ENCODE measurements at places on chromosomes 13 and 19.

DNA sequence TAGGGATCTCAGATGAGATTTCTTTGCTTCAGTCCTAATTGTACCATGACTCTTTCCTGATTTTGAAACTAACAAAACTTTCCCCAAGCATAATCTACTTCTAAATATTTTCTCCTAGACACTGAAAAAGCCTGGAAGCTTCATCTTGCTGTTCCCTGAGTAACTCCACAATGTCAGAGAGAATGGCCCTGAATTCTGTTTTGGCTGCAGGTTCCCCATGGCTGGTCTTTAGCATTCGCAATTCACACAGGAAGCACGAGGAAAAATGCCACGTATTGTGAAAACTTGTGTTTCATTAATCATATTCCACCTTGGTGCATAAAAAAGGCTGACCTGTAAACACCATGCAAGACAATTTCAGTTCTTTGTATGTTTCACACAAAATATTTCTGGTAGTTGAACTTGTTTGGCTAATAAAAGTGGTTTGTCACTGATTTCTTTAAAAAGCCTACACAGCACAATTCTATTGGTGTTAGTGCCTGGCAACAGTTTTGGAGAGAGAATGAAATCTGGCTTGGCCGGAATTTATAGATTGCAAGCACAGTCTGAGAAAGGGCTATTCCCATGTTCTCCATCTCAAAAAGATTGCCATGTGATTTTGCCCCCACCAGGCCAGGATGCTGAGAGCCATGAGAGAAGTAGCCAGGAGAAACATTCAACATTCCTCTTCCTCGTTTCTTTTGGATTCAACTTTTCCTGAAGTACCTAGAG lies 367.1 kb downstream of the NDFIP2 start:
- DNase-seq = no peak

GRCh38 chr19:48596679-48597465 lies 9.7 kb upstream of the SPACA4 start:
- DNase-seq = peak; percentile 24

DNA sequence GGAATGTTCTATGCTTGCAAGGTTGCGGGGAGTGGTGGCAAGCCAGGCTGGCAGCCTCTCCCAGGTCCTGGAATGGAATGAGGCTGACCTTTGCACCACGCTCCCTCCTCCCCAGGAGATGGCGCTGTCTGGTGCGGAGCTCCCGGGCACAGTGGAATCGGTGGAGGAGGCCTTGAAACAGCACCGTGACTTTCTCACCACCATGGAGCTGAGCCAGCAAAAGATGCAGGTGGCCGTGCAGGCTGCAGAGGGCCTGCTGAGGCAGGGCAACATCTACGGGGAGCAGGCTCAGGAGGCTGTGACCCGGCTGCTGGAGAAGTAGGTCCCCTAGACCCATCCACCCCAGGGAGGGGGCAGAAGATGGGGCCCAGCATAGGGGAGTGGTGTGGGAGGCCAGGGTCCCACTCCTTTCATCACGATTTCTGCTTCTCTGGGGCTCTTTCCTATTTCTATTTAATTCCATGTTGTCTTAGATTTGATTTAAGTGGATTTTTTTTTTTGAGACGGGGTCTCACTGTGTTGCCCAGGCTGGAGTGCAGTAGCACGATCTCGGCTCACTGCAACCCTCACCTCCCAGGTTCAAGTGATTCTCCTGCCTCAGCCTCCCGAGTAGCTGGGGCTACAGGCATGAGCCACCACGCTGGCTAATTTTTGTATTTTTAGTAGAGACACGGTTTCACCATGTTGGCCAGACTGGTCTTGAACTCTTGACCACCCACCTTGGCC lies 53.2 kb upstream of the SHKBP1 start:
- no peak for DNase-seq

DNA sequence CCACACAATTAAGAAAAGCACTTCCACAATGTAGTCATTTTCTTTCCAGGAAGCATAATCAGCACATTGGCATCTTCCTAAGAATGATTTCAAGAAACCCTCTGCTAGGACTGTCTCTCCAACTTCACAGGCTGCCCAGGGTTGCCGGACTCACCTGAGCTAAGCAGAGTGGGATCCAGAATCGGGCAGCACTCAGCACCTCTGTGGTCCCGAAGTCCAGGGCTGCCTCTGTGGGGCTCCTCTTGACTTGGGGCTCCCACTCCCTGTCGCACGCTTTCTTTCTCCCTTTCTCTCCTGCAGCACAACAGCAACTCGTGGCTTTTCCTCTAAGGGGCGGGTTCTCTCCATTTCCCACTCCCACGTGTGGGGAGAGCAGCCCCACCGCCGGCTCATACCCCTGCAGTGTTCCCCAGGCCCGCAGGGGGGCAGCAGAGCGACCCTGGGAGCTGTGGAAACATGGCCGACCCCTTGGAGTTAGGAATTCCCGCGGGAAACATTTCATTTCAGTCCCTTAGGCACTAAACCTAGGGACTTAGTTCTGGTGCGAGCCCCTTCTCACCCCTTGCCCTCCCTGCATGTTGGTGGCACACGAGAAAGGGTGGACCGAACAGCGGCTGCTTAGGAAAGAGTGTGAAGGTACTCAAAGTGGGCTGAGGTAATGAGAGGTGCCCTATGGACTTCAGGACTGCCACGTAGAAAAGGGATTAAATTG lies at the start of gene TMEM272:
Gene TMEM272 (minus strand): TSS at position 316 of the 712 bp plus-strand sequence. CDS start 6,647 bp downstream, outside the sequence.
- no peak for DNase-seq

DNA sequence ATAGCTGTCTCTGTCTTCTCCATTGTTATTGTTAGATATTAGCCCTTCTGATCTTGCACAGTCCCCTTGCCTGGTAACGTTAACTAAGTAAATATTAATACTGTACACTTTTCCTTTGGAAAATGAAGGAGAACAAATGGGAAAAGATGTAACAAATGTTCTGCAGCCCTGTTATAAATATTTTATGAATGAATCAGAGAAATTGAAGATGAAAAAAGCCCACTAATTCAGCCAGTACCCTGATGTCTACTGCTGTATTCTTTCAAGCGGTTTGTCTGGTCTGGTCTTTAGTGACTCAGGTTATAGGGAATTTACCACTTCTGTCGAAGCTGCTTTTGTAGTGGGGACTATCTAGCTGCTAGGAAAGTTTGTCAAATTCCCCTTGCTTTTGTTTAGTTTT lies 121.0 kb downstream of the COG6 start:
- DNase-seq = no peak

DNA sequence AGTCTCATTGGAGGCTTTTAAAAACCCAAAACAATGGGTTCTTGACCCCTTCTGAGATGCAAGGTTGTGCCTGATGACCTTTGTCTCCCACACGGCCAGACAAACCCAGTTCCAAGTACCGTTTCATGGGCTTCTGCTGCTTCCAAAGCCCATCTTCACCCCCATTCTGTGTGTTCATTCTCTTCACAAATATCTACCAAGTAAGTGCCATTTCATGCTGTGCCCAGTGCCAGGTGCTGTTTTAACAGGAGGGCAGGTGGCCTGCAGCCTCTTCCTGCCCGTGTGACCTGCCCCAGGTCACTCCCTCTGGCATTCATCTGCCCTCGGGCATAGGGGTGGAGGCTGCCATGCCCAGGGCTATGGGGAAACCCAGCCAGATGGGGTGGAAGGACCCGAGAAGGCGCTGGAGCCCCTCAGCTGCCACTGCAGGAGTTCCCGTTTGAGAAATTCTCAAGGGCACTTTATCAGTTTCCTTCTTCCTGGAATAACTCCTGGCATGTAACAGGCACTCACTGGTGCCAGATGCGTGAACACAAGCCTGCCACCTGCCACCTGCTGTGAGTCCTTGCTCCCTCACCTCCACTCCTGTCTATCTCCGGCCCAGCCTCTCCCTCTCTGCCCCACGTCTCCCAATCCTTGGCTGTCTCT lies 12.5 kb downstream of the CAPN12 start:
- DNase-seq = no peak

GRCh38 chr13:111282425-111282824 lies 38.0 kb upstream of the TEX29 start:
- no peak for DNase-seq

GRCh38 chr13:113164492-113164891 lies 6.0 kb downstream of the PROZ start:
- no peak for DNase-seq

- no peak for DNase-seq
Measured at GRCh38 chr19:19749117-19749907, 16.4 kb upstream of the ZNF14 start.

- no peak for DNase-seq
Measured at GRCh38 chr19:43789029-43789428, 8.3 kb upstream of the KCNN4 start.

- DNase-seq = no peak
Measured at GRCh38 chr13:33145667-33146066, 129.4 kb downstream of the KL start.

DNA sequence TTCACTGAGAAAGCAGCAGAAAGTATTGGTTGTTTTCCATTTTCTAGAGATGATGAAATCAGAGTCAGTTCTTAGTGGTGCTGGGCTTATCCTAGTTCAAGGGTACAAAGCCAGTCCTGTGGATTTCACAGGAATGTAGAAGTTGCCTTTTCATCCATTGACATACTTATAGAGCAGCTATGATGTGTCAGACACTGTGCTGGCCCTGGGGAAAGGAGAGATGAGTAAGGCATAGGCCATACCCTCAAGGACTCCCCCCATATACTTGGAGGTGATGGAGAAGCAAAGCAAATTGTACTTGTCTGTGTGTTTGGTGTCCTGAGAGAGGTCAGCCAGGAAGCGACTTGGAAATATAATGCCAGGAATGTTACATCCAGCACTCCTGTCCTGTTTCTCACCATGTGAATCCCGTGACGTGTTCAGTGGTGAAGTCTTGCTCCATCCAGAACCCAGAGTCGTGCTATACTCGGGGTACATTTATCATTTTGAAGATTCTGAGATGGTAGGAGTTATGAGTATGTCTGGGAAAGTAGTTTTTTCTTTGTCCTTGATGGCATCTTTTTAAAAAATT lies 22.6 kb downstream of the ERCC5 start:
- no peak for DNase-seq

- no peak for DNase-seq
Measured at GRCh38 chr19:7912697-7913564, 1.7 kb upstream of the TGFBR3L start.

- DNase-seq = no peak
Measured at GRCh38 chr13:91721413-91721812, 323.0 kb downstream of the GPC5 start.

- no peak for DNase-seq
Measured at GRCh38 chr19:51211833-51212232, 13.0 kb upstream of the CD33 start.

All from activated T-helper 1 cell treated with Interleukin-2 at 50 U/mL for 16 hours (primary cell).